ENCODE measurements at places on chromosomes 16 and 17.

GRCh38 chr17:81130385-81131361 lies 34.6 kb upstream of the PVALEF start:
- no peak for DNase-seq

DNA sequence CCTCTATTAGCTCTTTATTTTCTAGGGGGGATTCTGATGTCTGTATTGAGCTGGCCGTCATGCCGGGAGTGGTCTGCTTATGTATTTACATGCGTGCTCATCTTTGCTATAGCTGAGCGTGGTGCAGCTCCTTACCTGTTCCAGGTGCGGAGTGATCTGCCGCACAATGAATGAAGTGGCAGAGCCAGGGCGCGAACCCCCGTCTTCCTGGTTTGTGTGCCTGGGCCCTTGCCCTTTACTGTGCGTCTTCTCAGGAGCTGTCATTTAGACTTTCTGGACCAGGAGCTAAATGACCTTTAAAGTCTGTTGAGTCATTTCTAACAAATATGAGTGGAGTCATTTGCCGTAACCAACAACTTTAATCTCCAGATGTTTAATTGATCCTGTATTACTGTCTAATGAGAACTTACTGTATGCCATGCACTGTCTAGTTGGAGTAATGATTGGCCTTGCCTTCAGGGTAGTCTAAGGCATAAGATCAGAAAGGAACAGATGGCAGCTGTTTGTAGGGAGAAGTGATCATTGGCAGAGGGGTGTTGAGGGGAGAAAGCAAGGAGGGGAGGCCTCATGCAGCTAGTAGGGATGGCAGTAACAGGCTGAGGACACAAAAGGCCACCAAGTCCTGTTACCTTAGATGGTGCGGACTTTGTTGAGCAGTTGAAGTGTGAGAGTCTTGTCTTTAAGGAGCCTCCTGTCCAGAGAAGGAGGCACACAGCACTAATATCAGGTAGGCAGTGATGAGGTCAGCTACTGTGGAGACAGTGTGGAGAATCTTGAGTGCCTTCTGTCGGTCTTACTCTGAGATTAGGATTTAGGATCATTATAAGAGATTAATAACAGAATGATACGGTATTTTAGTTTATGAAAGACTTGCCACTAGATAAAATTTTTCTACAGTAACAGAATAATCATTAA lies 53.9 kb downstream of the USP10 start:
- peak; percentile 54 for DNase-seq

- peak; percentile 53 for DNase-seq
These were observed 408.7 kb downstream of the SLC39A11 start for GRCh38 chr17:72683506-72684404.

GRCh38 chr17:30821871-30822723 lies 2.4 kb downstream of the CRLF3 start:
- peak; percentile 29 for DNase-seq

DNA sequence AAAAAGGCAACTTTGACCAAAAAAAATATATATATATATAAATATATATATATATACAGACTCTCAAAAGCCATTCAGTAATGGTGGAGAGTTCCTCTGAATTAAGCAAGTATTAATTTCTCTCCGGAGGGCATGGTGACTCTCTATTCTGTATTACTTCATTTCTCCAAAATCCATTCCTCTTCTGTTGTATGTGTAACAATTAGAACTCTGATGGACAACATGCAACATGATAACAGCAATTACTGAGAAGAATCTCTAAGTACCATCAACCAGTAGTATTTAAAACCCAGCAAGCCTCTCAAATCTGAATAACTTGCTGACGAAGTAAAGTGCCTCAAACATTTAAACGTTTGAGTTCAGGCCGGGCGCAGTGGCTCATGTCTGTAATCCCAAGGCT lies 2.3 kb downstream of the GRB2 start:
- no peak for DNase-seq

GRCh38 chr17:68592682-68593641 lies 8.2 kb downstream of the FAM20A start:
- DNase-seq = peak; percentile 78

DNA sequence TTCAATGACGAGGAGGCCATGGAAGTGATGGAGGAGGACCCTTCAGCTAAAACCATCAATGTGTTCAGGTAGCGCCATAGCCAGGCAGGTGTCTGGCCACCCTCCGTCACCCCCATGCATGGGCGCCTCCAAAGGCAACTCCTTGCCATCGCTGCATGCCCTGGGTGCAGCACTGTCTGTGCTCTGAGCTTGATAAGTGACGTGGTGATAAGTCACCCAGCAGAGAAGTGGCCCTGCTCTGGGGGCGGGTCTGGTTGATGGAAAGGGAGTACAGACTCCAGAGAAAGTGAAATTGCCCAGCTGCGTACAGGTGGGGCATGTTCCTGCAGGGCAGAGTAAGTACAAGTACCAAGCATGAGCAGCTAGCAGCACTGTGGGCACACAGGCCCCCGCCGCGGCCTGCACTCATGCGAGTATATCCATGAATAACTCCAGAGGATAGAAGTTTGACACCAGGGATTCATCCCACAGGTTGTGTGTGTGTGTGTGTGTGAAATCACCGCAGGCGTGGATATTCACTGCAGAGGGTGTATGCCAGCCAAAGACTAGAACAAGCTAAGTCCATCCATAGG lies 13.1 kb downstream of the DNAI2 start:
- no peak for DNase-seq

GRCh38 chr17:27533874-27534815 lies 77.9 kb downstream of the KSR1 start:
- DNase-seq = no peak

DNA sequence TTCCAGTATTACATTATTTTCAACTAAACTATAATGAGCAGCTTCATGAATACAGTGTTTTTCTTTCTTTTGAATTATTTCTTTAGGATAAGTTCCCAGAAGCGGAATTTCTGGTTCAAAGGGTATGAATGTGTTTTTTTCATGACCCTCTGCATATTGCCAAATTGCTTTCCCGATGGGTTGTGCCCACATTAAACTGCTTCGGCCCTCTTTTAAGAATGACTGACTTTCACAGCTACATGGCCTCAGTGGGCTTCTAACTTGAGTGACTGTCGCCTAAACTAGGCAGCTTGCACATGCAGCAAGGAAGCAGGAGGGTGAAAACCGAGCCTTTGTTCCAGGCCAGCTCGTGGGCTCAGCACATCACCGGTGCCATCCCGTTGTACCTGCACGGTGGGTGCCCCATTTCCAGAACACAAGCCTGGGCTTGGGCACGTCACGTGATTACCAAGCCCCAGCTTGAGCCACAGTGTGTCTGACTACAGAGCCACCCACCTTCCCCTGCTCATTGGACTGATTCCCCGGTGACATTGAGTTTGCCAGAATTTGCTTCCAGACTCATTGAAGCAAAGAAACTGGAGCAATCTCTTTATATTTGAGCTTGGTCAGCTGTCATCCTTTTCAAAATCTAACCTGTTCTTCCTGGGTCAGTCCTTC lies 112.8 kb downstream of the CLEC16A start:
- DNase-seq = peak; percentile 83

- DNase-seq = no peak
These were observed 14.4 kb downstream of the CARHSP1 start for GRCh38 chr16:8854298-8854948.

DNA sequence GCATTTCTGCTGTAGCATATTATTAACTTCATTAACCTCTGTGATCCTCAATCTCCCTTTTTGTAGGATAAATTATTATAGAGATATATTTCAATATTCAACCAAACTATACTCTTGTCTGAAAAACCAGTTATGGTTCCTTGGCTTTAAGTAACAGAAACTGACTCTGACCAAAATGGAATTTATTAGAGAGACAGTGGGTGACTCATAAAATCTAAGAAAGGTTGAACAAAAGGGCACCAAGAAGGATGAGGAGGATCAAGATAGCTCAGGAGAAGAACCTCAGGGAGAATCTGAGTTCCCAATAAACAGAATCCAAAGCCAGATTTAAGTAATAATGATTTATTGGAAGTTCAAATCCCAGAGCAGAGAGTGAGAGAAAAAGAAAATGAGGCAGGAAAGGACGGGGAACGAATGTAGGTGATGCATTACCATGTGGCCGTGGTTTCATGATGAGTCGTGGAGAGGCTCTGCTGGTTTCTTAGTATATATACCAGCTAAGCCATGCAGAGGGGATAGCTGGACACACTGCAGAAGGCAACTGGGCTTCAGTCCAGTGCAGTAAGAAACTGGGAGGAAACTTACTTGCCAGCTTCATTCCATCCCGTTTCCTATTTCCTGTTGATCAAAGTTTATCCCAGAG lies 151.5 kb upstream of the GOT2 start:
- no peak for DNase-seq

GRCh38 chr17:60077672-60078519 lies 825 bp downstream of the HEATR6 start:
- DNase-seq = no peak

- DNase-seq = peak; percentile 68
These were observed 4.6 kb downstream of the RASD1 start for GRCh38 chr17:17491546-17491988.

- no peak for DNase-seq
These were observed 11.2 kb downstream of the RGS11 start for GRCh38 chr16:264440-264951.

DNA sequence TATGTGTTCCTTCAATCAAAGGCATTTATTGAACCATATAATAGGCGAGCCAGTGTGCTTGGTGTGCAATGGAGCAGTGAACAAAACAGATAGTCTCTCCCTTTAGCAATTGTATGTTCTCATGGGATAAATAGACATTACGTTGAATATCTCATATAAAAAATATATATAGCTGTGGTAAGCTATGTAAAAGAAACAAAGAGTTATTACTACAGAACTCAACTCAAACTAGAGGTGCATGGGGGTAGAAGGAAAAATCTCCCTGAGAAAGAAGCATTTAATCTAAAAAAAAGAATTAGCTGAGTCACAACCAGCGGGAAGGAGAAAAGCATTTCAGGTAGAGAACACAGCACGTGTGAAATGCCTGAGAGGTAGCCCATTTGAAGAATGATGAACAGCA lies 919.3 kb downstream of the CDH11 start:
- DNase-seq = no peak

GRCh38 chr17:5931616-5932015 lies 138.6 kb upstream of the WSCD1 start:
- DNase-seq = no peak

DNA sequence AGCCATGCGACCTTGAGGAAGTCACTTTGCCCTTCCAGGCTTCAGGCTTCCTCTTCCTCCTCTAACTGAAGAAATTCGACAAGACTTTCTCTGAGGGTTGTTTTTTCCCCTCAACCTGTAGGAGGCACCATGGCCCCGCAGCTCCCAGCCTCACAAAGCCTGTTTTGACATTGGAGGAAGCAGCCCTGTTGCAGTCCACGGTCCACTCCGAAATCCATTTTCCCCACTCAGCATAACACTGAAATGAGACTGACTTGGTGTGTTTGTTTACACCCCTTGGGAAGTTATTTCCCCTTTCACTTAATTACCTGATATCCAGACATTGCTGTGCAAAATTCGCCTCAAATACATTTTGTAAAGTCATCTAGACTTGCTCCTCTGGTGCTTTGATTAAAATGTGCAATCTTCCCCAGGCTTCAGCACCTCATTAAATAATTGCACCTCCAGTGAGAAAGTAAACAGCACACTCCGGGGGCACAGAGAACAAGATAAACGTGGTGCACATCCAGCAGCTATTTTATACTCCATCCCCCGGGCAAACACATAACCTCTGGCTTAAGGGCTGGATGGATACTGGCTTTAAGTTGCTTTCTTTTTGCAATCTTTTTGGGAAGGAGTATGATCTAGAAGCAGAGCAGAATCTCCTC lies 41.4 kb upstream of the PIRT start:
- no peak for DNase-seq

GRCh38 chr16:3830625-3831254 lies 49.8 kb downstream of the CREBBP start:
- no peak for DNase-seq

DNA sequence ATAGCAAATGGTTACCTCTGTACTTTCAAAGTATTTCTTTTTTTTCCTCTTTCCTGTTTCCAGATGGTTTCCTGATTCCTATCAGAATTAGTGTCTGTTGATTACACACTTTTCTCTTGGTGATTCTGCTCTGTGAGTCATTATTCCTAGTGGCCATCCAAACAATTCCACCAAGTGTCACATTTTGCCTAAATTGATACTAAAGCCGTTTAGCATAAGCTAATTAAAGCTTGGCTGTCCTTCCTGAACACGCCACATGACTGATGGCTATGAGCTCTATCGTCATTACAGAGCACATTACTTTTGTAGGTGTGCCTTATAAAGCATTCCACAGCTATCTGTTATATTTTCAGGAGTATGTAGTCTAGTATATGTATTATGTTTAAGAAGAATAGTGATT lies 671.2 kb downstream of the CDH8 start:
- no peak for DNase-seq

DNA sequence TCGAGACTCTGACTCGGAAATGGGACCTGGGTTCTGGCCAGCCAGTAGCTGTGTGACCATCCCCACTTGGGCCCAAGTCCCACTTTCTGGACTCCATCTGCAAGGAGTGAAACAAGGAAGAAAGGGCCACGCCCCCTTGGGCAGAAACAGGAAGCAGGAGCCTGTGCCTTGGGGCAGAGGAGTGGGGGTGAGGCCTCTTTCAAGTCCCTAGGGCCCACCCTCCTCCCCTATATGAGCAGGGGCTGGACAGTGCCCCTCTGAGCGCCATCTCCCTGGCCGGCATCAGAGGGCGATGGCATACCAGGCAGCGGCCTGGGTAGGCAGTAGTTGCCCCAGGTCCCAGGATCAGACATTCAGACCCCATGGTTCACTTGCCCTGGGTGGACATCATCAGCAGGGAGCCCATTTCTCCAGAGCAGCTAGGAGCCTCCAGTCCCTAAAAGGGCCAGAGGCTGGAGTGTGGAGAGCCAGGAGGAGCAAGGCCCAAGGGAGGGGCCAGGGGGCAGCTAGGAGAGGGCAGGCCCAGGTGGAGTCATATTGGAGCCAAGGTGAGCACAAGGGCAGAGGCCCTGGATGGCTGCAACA lies 7.1 kb downstream of the BCAR1 start:
- no peak for DNase-seq

DNA sequence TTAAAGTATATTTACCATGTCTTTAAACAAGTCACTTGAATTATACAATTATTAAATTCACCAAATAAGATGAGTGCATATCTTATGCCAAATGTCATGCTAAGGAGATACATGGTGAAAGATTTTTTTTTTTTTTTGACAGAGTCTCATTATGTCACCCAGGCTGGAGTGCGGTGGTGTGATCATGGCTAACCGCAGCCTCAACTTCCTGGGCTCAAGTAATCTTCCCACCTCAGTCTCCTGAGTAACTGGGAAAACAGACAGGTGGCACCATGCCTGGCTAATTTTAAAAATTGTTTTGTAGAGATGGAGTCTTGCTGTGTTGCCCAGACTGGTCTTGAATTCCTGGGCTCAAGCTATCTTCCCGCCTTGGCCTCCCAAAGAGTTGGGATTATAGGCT lies 149.0 kb upstream of the GOT2 start:
- no peak for DNase-seq

GRCh38 chr17:62616993-62617893 lies 10.2 kb upstream of the MRC2 start:
- no peak for DNase-seq

GRCh38 chr16:19014461-19014860 lies 30.7 kb downstream of the TMC7 start:
- no peak for DNase-seq

DNA sequence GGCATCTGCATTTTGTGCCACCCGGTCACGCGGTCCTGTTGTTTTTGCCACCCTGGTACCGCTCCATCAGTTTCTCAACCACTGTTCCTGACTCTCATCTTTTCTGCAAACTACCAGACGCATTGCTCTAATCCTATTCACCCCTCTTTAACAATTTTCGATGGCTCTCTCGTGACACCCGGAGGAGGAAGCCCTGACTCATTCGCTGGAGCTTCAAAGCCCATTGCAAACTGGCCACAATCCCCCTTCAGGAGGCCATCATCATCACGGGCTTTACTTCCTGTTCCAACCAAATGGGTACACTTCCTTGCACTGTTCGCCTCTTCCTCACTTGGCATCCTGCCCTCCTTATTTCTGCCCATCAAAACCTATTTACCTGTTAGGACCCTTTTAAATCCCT lies 155.3 kb downstream of the RGS9 start:
- no peak for DNase-seq

All from NCI-H2171 treated with DMSO at 0.1 percent for 48 hours (cell line).